Renal pelvis (tissue), 12 donors: ENCODE measurements at places on chromosomes 4 and X. TPM values are rescaled to one million over a fixed set of nuclear protein-coding genes. Genes with fewer than 3 reads are reported as not detected.

- no peak for DNase-seq
Observed at GRCh38 chr4:182913036-182913435, 4.2 kb downstream of the DCTD start.

DNA sequence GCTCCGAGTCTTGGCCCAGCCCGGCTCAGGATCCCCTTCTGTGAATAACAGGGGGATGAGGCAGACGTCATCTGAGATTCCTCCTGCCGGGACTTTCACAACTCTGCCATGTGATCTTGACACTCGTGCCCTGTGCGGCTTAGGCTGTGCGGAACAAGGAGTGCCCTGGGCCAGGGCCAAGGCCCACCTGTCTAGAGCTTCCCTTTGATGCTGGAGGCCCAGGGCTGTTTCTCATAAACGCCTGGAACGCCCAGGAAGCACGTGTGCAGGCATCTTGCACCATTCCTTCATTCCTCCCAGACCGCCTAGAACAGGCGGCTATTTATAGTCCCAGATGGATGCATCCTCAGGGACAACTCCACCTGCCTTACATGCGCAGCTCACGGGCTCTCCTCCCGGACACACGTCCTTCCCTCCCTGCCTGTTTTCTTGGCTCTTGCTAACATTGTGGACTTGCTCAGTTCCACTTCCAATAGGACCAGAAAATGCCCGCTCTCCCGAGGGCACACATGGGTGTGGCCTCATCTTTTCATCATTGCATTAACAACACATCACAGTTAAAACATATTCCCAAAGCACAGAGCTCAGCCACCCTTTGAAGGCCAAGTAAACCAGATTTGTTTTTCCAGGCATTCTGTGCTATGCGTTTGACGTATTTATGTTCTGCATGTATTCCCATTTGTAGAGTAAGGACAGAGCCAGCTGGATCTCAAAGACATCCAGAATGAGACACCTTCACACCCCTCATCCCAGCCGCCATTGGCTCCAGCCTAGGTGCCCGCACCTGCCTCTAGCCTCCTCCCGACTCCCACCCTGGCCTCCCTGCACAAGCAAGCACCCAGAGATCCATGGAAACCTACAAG is 57.2 kb downstream of the ABLIM2 start:
- no peak for DNase-seq

DNA sequence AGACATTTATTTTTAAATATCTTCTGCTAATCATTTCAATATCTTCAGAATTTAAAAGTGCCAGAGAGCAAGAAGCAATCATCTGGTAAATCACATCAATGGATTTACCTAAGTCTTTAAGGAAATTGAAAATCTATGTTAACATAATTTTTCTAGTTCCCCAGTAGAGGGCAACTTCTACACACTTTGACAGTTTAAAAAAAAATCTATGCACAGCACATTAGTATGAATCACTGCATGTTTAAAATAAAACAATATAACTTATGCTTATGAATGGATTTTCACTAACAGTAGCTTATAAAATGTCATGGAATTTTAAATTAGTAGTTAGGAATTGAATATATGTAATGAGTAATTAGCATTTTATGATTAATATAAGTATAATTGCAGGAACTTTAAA is 126.5 kb downstream of the REELD1 start:
- peak; percentile 1 for DNase-seq

DNA sequence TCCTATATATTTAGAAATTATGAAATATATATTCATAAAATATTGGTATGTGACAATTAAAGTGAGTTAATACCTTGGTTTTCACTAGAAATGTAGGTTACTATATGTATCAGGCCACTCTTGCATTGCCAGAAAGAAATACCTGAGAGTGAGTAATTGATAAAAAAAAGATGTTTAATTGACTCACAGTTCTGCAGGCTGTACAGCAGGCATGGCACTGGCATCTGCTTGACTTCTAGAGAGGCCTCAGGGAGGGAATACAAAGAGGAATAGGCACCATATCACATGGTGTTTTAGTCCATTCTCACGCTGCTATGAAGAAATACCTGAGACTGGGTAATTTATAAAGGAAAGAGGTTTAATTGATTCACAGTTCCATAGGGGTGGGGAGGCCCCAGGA is 1560.6 kb downstream of the STIM2 start:
- no peak for DNase-seq

- no peak for DNase-seq
Observed at GRCh38 chr4:185210102-185210981, 944 bp downstream of the SNX25 start.

GRCh38 chr4:27161191-27161590 is 300.6 kb downstream of the STIM2 start:
- no peak for DNase-seq

VCX3B gene
- polyA plus RNA-seq: 0.43 TPM

CTAG1A gene
- not detected for polyA plus RNA-seq

IGSF1 gene
- polyA plus RNA-seq: 24.2 TPM
